ENCODE measurements at places on chromosomes 12 and 14.

GRCh38 chr12:84361651-84362551, 550.7 kb downstream of the SLC6A15 start:
- H3K4me1 ChIP-seq = no peaks in the 10 kb centered on the region
- no peaks in the 10 kb centered on the region for H3K27me3 ChIP-seq
- no peak for DNase-seq
- no peak overlapping the region for H3K4me3 ChIP-seq
- no peaks in the 10 kb centered on the region for H3K36me3 ChIP-seq

GRCh38 chr14:62776300-62776699, 269.0 kb downstream of the KCNH5 start:
- no peaks in the 10 kb centered on the region for H3K36me3 ChIP-seq
- DNase-seq = no peak
- no peaks in the 10 kb centered on the region for H3K4me1 ChIP-seq
- H3K27ac ChIP-seq = no peak overlapping the region
- no peaks in the 10 kb centered on the region for H3K27me3 ChIP-seq

GRCh38 chr12:115163710-115164109, 479.7 kb upstream of the TBX3 start:
- no peaks in the 10 kb centered on the region for H3K4me1 ChIP-seq
- no peaks in the 10 kb centered on the region for H3K36me3 ChIP-seq

GRCh38 chr14:64562436-64562835, 12.7 kb downstream of the PPP1R36 start:
- no peaks in the 10 kb centered on the region for H3K27me3 ChIP-seq
- H3K4me1 ChIP-seq = peaks cover 3% of the 10 kb centered on the region
- H3K36me3 ChIP-seq = no peaks in the 10 kb centered on the region
- H3K4me3 ChIP-seq = no peak overlapping the region
- peak; percentile 16 for DNase-seq
- H3K27ac ChIP-seq = no peak overlapping the region

GRCh38 chr12:120466560-120467315, 2.8 kb downstream of the SRSF9 start:
- no peaks in the 10 kb centered on the region for H3K27me3 ChIP-seq
- peaks cover 3% of the 10 kb centered on the region for H3K4me1 ChIP-seq
- no peak overlapping the region for H3K27ac ChIP-seq
- H3K4me3 ChIP-seq = no peak overlapping the region
- H3K36me3 ChIP-seq = peaks cover 44% of the 10 kb centered on the region

DNA sequence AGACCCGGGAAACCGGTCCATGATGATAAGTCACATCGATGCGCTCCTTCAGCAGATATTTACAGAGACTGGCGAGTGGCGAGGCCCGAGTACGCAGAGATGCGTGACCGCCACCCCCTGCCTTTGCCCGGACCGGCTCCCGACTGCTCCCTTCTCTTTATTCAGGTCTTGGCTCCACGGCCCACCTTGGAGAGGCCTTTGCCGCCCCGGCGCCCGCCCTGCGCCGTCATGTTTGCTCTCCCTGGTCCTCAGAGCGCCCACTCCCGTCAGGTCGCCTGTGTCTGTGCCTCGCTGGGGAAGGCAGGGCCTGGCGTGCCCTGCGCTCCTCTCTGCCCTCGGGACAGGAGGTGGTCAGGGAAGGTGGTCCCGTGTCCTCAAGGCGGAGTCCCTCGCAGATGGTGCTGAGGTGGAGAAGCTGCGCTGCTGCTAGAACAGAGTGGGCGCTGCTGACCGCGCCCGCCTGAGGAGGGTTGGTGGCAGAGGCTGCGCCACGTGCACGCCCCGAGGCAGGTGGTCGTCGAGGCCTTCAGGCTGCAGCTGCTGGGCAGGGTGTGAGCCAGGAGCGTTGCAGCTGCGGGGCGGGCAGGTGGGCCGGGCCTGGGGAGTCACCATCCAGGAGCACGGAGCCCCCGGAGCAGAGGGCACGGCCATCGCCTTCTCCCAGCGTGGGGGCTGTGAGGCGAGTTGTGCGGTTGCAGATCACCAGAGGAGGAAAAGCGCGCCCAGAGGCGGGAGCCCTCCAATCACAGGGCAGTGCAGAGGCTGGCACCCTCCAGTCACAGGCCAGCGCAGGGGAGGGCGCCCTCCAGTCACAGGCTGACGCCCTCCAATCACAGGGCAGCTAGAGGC, 27.2 kb downstream of the DDX51 start:
- peaks cover 7% of the 10 kb centered on the region for H3K36me3 ChIP-seq
- H3K4me3 ChIP-seq = no peak overlapping the region
- DNase-seq = no peak
- no peaks in the 10 kb centered on the region for H3K27me3 ChIP-seq

GRCh38 chr12:3293446-3294161, 197.4 kb upstream of the PRMT8 start:
- H3K36me3 ChIP-seq = no peaks in the 10 kb centered on the region
- no peak for DNase-seq
- no peaks in the 10 kb centered on the region for H3K4me1 ChIP-seq
- peaks cover 4% of the 10 kb centered on the region for H3K27me3 ChIP-seq

DNA sequence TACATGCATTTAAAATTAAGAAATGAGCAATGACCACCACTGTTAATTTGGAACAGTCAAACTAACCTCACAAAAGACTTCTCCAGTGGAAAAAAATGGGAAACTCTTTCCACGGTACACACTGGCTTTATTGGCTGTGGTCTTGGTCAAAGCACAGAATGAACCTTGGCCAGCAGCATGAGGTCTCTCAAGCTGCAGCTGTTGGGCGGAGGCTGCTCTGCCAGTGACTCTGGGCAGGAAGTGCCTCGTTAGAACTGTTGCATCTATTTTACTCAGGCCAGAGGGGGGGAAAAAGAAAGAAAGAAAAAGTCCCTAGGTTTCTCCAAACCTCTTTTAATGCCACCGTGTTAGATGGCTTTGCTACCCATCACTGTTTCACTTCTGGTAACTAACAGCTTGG, 279.8 kb upstream of the DIO2 start:
- H3K27ac ChIP-seq = no peak overlapping the region
- H3K4me1 ChIP-seq = no peaks in the 10 kb centered on the region
- no peaks in the 10 kb centered on the region for H3K36me3 ChIP-seq
- DNase-seq = peak; percentile 65

- H3K4me3 ChIP-seq = no peak overlapping the region
- H3K27ac ChIP-seq = no peak overlapping the region
- no peaks in the 10 kb centered on the region for H3K36me3 ChIP-seq
Observed at GRCh38 chr12:78386871-78387270, 477.7 kb upstream of the SYT1 start.

DNA sequence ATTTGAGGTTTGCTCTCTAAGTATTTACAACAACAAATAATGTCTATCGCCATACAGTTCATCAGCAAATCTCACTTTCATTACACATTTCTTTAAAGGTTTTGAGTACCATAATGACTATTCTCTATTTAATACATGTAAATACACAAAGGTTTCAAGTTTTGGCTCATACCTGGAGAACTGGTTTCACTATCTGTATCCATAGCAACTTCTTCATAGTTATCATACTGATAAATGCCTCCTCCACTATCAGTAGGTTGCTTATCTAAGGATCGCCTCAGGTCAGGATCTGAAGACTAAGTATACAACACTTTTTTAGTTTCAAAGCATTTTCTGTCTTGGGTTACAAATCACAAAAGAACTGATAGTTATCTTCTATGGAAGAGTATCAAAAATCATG, 21.4 kb downstream of the ZFC3H1 start:
- peaks cover 23% of the 10 kb centered on the region for H3K36me3 ChIP-seq
- no peaks in the 10 kb centered on the region for H3K27me3 ChIP-seq
- H3K4me3 ChIP-seq = no peak overlapping the region
- H3K27ac ChIP-seq = no peak overlapping the region

- H3K27ac ChIP-seq = peak overlapping the region; percentile 40
- no peaks in the 10 kb centered on the region for H3K4me1 ChIP-seq
- H3K27me3 ChIP-seq = no peaks in the 10 kb centered on the region
- H3K4me3 ChIP-seq = no peak overlapping the region
Observed at GRCh38 chr14:92768795-92769194, 20.4 kb upstream of the LGMN start.

DNA sequence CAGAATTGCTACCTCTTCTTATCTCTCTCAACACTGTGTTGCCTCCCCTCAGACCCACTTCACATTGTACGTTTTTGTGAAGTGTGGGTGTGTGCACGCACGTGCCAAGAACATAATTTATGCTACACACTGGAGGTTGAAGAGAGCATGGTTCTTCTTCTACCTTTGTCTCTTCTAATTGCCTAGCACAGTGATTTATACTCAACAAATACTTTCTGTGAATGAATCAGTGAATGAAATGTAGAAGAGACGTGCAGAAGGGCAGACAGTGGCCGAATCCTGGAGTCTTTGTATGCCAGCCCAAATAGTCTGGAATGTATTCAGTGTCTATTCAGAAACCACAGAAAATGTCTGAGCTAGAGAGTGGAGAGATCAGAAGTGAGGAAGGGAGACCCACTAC, 4.6 kb upstream of the SAMD4A start:
- H3K27ac ChIP-seq = no peak overlapping the region
- H3K4me1 ChIP-seq = peaks cover 15% of the 10 kb centered on the region
- H3K27me3 ChIP-seq = no peaks in the 10 kb centered on the region

GRCh38 chr14:95500772-95501401, 15.6 kb downstream of the SYNE3 start:
- H3K36me3 ChIP-seq = no peaks in the 10 kb centered on the region
- no peak overlapping the region for H3K27ac ChIP-seq
- H3K4me1 ChIP-seq = peaks cover 5% of the 10 kb centered on the region
- no peak for DNase-seq
- H3K4me3 ChIP-seq = no peak overlapping the region

GRCh38 chr14:63666335-63666734, 24.7 kb upstream of the WDR89 start:
- H3K36me3 ChIP-seq = no peaks in the 10 kb centered on the region
- no peak for DNase-seq
- H3K4me1 ChIP-seq = no peaks in the 10 kb centered on the region
- no peaks in the 10 kb centered on the region for H3K27me3 ChIP-seq

- H3K27me3 ChIP-seq = no peaks in the 10 kb centered on the region
- no peak overlapping the region for H3K27ac ChIP-seq
- H3K4me1 ChIP-seq = peaks cover 12% of the 10 kb centered on the region
- no peaks in the 10 kb centered on the region for H3K36me3 ChIP-seq
- H3K4me3 ChIP-seq = no peak overlapping the region
Observed at GRCh38 chr14:93977790-93978581, 1.6 kb upstream of the ASB2 start.

DNA sequence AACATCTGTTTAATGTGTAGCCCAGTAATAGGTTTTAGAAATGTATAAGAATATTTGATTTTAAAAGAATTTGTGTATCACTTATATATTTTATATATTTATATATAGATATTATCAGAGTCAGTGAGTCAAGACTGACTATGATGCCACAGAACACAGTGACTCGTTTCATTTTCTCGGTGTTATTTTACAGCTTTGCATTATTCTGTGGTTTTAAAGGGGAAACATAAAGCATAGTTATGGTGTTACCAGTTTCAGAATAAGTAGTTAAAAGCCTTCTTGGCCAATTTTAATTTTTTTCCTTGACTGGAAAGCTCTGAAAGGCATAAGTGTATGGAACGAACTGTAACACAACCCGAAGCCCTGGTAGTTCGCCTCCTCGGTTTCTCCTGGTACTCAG, 91.0 kb downstream of the GRIP1 start:
- H3K4me1 ChIP-seq = no peaks in the 10 kb centered on the region
- H3K4me3 ChIP-seq = no peak overlapping the region
- DNase-seq = no peak
- no peak overlapping the region for H3K27ac ChIP-seq
- H3K27me3 ChIP-seq = no peaks in the 10 kb centered on the region
- no peaks in the 10 kb centered on the region for H3K36me3 ChIP-seq

DNA sequence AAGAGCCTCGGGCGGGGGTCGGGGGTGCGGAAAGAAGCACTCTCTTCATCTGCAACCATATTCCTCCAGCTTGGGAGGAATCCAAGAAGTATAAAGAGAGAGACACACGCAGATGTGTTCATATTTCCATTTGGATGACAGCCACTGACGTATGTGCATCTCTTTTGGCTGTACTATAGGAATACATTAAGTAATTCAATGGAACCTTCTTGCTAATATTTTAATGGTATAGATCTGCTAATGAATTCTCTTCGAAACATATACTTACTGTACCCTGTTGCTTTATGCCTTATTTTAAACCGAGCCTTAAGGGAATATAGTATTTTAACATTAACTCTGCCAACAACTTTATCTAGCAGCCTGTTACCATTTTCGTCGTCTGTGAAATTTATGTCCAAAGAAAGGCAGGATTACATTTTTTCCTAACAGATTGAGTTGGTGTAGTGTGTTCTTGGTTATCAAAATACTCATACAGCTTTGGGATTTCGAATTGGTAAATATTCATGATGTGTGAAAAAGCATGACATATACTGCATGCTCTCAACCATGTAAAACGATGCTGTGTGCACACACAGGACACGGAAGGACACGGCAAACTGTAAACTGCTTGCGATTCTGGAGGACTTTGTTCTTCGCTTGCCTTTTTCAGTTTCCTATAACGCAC, 84.5 kb downstream of the CCDC88C start:
- H3K27ac ChIP-seq = no peak overlapping the region
- no peaks in the 10 kb centered on the region for H3K27me3 ChIP-seq
- H3K4me1 ChIP-seq = no peaks in the 10 kb centered on the region
- peak; percentile 57 for DNase-seq
- H3K4me3 ChIP-seq = no peak overlapping the region

DNA sequence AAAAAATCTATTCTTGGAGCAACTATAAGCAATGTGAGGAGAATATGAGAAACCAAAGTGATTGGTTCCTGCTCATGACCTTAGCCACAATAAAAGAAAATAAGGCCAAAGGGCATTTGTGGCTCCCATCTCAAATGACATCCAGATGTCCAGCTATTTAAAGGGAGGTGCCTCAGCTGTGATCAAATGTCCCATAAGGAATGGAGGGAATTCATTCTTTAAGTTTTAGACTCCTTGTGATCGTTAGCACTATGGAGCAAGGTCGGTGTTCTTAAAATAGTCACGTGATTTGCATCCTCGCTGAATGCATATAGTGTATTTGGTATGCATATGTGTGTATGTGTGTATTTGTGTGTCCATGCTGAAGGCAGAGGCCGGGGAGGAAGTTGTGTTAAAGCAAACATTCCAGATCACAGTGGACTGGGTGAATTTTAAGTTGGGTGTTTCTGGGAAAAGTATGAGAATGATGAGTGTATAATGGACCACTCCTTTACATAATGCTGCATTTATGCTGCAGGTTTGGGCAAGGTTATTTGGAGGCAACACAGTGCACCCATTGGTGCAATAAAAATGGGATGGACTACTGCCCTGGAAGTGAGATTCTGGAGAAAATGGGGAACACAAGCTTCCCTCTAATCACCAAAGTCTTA, 5.6 kb upstream of the E2F7 start:
- H3K36me3 ChIP-seq = no peaks in the 10 kb centered on the region
- no peak overlapping the region for H3K27ac ChIP-seq
- H3K27me3 ChIP-seq = no peaks in the 10 kb centered on the region

DNA sequence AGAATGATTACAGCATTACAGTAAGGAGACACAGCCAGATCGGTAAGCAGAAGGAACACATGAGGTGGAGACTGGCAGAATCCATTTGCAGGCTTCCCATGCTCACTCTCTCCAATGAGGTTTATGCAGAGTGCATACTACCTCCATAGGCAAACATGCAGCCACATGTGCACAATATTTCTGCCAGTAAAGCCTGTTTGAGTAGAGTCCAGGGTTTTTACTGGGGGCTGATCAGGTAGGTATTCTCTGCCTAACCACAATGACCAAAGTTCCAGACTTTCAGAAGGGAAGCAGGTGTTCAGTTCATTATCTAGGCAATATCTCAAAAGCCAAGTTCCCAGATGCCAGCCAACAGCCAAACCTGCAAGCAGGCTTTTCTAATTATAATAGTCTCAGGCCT, 31.1 kb downstream of the INTS13 start:
- no peaks in the 10 kb centered on the region for H3K4me1 ChIP-seq
- no peak overlapping the region for H3K4me3 ChIP-seq
- no peak for DNase-seq
- no peaks in the 10 kb centered on the region for H3K27me3 ChIP-seq
- H3K27ac ChIP-seq = no peak overlapping the region
